ENCODE measurements at places on chromosomes 7 and 10. TPM values are rescaled to one million over a fixed set of nuclear protein-coding genes. Genes with fewer than 3 reads are reported as not detected.

GRCh38 chr7:41003611-41003940 is 699.3 kb downstream of the INHBA start:
- peak; percentile 59 for DNase-seq

AZGP1 gene
- not detected for total RNA-seq

ZFYVE27 gene
- total RNA-seq: 24.7 TPM

DNA sequence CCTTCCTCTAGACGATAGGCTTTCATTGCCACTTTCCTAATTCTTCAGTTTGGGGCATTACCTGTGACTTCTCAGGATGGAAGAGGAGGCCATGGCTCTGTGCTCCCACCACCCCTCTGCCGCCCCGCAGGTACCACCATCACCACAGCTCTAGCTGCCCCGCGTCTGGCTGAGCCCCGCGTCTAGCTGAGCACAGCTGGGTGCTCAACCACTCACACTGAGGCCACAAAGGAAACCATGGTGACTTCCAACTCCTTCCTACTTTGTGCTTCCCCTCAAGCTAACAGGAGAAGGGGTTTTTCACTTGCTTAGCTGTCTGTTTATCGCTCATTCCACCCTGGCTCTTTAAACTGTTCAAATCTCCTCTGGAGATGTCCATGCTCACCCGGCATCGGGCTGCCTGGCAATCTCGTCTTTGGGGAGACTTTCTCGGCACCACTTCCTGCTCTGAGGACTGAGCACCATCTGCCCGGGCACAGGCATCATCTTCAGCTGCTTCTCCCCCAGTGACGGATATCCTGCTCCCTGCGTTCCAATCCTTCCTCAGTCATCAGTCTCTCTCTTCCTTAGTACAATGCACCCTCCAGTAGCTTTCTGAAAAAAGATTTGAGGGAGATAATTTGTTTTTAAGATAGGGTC is 59.4 kb downstream of the MAD1L1 start:
- DNase-seq: no peak
